GDM1 (cell line): ENCODE measurements at places on chromosomes 5 and 9.
A peak's percentile ranks its signal among the peaks of the same experiment; 100 is the strongest.

GRCh38 chr9:131673068-131673467, 66.8 kb downstream of the RAPGEF1 start:
- no peak for DNase-seq

DNA sequence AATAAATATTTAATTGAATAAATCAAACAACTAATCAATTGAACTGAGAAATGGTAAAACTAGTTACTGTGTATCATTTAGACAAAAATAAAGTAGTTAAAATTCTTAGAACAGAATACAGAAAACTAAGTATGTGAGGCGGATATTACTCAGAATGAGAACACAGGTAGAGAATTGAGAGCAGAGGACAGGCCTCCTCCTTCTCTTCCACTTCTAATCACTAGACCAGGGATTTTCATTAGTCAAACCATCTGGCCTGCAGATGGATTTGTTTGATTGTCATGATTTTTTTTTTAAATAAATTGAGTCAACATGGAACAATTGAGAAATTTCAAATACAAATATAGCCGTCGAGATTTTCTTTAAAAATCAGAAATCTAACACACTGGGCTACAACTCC, 198.6 kb upstream of the HMHB1 start:
- no peak for DNase-seq

- DNase-seq: no peak
Measured at GRCh38 chr9:128499920-128500319, 4.6 kb upstream of the GLE1 start.

- DNase-seq: no peak
Measured at GRCh38 chr5:75524071-75524470, 12.4 kb downstream of the POLK start.

DNA sequence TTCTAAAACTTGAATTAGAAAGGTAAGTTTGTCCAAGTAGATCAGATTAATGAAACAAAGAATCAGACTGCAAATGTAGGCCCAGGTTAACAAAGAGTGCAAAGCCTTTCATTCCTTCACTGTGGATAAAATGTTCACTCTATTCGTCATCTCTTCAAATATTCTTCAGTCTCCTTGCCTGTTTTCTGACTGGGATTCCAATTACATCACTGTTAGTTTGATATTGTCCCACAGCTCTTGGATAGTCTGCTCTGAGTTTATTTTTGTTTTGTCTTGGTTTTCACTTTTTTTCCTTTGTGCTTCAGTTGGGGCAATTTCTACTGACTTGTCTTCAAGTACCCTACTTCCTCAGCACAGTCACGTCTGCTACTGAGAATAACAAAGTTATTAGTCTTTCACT, 38.5 kb upstream of the GZMA start:
- DNase-seq: no peak

- DNase-seq: no peak
Measured at GRCh38 chr5:33072296-33072695, 361.2 kb downstream of the NPR3 start.

- DNase-seq: peak; percentile 87
Measured at GRCh38 chr5:60248901-60249300, 355.4 kb upstream of the PDE4D start.

DNA sequence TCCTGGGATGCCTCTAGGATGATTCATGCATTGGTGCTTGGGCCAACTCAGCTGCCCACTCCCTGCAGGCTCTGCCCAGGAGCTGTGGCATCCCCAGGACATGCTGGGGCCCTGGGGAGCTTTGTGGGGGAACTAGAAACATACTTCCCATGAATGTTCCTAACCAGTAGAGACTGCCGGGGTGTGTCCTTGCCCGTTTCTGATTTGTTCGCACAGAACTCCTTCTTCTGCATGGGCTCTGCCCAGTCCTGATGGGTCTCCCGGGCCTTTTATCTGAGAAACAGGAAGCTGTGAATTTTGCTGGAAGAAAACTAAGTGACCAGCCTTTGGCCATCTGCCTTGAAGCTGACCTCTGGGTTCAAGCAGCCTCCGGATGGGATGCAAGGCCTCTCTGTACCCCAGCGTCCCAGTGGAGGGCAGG, 71.6 kb upstream of the RNU6ATAC start:
- DNase-seq: no peak

GRCh38 chr9:3528451-3528850, 2.6 kb upstream of the RFX3 start:
- DNase-seq: peak; percentile 39

- no peak for DNase-seq
Measured at GRCh38 chr9:34579104-34579807, 10.3 kb downstream of the CNTFR start.

DNA sequence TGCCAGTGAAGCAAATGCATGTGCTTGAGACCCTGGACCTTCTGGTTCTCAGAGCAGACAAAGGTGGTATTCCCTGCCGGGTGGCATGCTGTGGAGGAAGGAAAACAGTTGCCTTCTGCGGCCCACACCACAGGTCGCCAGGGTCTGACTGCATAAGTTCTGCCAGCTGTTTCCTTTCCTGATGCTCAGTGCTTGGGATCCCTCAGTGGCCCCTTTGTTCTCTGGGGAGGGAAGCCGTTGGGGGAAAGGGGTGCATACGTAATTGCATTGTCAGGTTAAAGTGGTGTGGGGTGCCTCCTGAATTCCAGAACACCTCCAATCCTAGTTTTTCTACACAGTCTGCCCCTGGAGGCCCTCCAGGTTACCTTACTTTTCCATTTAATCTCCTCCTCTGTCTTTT, 43.1 kb upstream of the SLC2A8 start:
- no peak for DNase-seq

- DNase-seq: no peak
Measured at GRCh38 chr9:126521089-126521488, 92.6 kb upstream of the LMX1B start.

GRCh38 chr9:125867751-125868415, 120.7 kb downstream of the PBX3 start:
- no peak for DNase-seq

- DNase-seq: no peak
Measured at GRCh38 chr5:17252543-17252942, 35.1 kb downstream of the BASP1 start.
